ENCODE measurements at places on chromosomes 12 and 14.
A peak's percentile ranks its signal among the peaks of the same experiment; 100 is the strongest.

DNA sequence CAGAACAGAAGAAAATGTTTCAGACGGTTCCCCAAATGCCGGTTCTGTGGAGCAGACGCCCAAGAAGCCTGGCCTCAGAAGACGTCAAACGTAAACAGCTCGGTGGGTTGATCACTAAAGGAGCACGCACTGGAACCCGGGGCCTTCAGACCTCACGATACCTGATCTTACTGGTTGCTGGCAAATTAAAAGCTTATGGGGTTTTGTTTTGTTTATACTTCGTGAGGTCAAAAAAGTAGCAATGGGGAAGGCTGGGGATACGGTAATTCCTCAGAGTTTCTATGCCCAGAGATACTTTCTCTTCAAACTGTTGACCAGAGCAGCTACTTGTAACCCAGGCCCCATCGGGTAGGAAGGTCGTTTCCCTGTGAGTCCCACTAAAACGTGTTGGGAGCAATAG, 1.7 kb downstream of the CDKN1B start:
- DNase-seq, result no peak

- DNase-seq, result no peak
Measured at GRCh38 chr12:80154261-80154660, 54.9 kb downstream of the OTOGL start.

GRCh38 chr12:11762723-11763326, 113.4 kb downstream of the ETV6 start:
- no peak for DNase-seq

GRCh38 chr12:4145990-4146859, 127.3 kb upstream of the CCND2 start:
- no peak for DNase-seq

DNA sequence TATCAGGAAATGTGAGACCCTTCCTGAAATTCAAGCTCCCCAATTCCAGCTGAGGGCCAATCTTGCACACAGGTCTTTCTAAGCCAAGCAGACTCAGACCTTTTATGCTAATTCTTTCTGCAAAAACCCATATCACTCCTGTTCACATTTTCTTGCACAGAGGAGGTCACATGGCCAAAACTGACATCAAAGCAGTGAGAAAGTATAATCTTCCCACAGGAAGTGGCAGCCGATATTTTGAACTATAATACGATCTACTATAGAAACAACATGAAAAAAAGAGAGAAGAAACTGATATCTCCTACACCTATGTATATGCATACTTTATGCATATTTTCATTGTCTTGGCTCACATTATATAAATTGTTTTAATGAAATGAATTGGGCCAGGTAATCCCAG, 132.9 kb upstream of the SSTR1 start:
- peak; percentile 67 for DNase-seq

- no peak for DNase-seq
Measured at GRCh38 chr14:98731286-98731685, 540.7 kb downstream of the BCL11B start.

DNA sequence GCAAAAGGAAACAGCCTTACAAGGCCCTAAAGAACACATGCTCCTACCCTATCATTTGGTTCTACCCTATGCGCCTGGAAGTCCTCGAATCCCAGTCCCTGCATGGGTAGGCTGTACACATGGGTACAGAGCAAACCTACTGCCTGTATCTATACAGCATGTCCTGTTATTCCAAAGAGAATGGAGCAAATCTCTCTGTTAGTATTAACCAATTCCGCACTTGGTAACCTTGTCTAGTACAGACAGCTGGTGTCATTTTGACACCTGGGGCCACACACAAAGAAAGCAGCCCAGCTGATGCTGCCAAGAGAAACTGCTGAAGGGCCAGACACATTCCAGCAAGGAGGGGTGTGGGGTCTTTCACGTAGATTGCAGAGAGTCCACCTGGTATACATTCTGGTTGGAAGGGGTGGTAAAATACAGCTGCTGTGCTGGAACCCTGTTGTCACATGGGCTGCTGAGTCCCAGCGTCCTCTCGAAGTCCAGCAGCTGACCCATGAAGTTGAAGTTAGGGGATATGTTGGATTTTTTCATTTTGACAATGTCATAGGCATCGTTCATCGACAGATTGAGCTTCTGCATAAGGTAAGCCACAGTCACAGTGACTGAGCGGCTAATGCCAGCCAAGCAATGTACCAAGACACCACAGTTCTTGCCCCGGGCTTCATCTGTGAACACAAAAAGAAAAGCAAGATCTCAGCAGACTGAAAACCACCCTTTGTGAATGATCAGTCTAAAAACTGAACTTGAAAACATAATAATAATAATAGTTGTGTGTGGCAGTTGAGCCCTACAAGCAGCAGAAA, 3.2 kb downstream of the DUSP6 start:
- DNase-seq, result no peak

- DNase-seq, result no peak
Measured at GRCh38 chr12:38515912-38516311, 199.3 kb downstream of the ALG10B start.
